ENCODE measurements at places on chromosomes 2 and 18. TPM values are rescaled to one million over a fixed set of nuclear protein-coding genes. Genes with fewer than 3 reads are reported as not detected.

The C2orf92 gene
- 2.6 TPM for polyA plus RNA-seq

The LTBP1 gene
- 106 TPM for polyA plus RNA-seq

The GLI2 gene
- polyA plus RNA-seq = 8.1 TPM

The CFAP53 gene
- polyA plus RNA-seq = 0.17 TPM

The SP110 gene
- 6.6 TPM for polyA plus RNA-seq

The RESP18 gene
- polyA plus RNA-seq = not detected

The DUSP19 gene
- 2.2 TPM for polyA plus RNA-seq

The SMYD1 gene
- not detected for polyA plus RNA-seq

The CDH2 gene
- 180 TPM for polyA plus RNA-seq

The UCN gene
- 0.34 TPM for polyA plus RNA-seq

The R3HDM1 gene
- 39.9 TPM for polyA plus RNA-seq

The GREB1 gene
- polyA plus RNA-seq = not detected

The C2orf66 gene
- polyA plus RNA-seq = 0.23 TPM

The ABHD1 gene
- 0.07 TPM for polyA plus RNA-seq

Measured in BJ (cell line).